ENCODE measurements at places on chromosomes 1 and 21.
A peak's percentile ranks its signal among the peaks of the same experiment; 100 is the strongest.

GRCh38 chr1:157774412-157774811, 2.5 kb downstream of the FCRL2 start:
- no peak for DNase-seq

DNA sequence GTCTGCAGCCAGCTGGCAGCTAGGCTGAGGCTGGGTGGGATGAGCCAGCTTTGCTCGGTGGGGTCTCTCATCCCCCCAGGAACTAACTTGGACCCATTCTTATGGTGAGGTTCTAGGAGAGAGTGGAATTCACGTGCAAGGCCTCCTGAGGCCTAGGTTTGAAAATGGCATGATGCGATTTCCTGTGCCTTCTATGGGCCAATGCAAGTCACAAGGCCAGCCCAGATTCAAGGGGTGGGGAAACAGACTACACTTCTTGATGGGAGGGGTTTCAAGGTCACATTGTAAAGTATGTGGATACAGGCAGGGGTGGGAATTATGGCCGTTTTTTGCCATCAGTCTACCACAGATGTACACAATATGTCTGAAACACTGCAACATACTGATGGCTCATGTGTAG, 48.3 kb downstream of the HTR6 start:
- no peak for DNase-seq

DNA sequence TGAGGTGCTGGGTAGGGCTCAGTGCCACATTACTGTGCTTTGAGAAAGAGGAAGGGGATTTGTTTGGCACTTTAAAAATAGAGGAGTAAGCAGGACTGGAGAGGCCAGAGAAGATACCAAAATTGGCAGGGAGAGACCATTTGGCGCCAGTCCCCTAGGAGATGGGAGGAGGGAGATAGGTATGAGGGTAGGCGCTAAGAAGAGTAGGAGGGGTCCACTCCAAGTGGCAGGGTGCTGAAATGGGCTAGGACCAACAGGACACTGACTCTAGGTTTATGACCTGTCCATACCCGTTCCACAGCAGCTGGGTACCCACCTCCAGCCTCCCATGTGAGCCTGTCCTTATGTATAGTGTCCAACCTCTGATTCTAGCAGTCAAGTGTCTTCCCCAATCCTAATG, 1.0 kb upstream of the CRTC2 start:
- peak; percentile 4 for DNase-seq

DNA sequence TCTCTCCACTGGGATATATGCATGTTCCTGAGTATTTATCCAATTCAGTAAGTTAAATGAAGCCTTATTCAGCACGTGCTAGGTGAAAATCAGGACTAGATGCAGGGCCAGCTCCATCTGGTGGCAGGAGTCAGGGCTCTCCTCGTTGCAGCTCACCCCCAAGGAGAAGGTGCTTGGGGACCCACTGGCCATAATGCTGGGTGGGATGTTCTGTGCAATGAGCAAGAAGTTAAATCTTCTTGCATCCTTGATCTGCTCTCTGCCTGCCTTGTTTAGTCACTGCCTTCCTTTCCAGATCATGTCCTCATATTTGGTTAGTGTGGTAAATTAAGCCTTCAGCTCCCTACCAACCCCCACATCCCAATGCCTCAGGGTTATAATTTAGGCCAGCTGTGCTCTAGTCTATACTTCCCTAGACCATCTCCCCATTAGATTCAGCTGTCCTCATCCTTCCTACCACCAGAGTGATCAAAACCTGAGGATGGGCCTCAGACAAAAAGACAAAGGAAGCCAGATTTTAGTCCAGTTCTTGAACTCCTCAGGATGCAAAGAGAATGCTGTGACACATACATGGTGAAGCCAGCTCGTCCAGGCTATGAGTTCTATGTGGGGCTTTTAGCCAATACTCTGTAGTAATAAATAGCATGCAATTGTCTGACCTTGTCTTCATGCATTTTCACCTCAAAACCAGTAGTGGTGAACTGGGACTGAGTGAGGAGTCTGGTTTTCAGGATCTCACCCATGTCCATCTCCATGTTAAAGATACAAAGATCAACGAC, 55.9 kb downstream of the SEC16B start:
- DNase-seq: peak; percentile 18

- DNase-seq: peak; percentile 22
These were observed 897 bp downstream of the ZYG11B start for GRCh38 chr1:52727114-52727586.

DNA sequence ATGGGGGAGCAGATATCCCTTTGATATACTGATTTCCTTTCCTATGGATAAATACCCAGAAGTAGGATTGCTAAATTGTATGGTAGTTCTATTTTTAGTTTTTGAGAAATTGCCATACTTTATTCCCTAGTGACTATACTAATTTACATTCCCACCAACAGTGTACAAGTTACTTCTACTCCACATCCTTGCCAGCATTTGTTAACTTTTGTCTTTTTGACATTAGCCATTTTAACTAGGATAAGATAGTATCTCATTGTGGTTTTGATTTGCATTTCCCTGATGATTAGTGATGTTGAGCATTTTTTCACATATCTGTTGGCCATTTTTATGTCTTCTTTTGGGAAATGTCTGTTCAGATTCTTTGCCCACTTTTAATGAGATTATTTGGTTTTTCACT, 620.6 kb upstream of the CAMK1G start:
- DNase-seq: no peak

DNA sequence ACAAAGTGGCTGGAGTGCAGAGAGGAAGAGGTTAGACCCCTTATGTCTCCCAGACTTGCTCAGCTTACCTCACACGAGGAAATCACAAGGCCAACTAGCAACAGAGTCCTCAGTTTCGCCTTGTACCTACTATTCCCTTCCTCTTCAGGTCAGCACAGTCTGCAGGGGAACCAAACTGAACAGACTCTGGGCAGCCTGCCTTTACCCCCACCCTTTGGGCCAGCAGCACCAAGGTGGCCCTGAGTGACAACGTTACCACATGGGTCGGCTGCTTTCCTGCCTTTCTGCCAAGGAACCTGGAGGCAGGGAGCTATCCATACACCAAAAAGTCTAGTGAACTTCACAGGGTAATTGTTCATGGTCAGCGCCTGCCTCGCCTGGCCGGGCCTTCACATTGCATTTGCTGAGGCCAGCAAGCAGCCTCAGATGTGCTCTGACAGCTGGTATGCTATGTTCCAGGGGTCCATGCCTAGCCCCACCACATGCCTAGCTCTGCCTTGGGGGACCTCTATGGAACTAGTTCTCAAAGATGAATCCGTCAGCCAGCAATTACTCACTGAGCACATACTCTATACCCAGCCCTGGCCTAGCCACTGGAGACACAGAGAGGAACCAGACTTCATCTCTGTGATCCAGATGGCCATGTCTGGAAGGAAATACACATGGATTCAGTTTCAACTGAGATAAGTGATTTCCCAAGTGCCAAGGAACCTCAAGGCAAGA, 69.6 kb downstream of the DMAP1 start:
- DNase-seq: no peak

DNA sequence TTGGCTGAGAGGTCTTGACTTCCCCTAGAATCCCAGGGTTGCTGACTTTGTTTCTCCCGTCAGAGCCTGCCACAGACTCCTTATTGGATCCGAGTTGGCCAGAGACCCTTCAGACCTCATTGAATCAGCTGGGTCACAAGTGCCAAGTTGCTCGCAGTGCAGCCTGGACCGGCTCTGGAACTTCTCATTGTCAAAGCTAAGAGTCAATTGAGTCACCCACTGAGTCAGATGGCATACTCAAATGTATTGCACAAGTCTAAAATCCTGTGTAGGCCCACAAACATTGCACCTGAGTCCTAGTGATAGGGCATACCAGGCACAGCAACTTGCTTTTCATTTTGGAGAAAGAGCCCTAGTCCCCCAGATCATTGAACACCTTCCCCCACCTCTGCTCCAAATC, 20.4 kb upstream of the SCAF4 start:
- DNase-seq: no peak

DNA sequence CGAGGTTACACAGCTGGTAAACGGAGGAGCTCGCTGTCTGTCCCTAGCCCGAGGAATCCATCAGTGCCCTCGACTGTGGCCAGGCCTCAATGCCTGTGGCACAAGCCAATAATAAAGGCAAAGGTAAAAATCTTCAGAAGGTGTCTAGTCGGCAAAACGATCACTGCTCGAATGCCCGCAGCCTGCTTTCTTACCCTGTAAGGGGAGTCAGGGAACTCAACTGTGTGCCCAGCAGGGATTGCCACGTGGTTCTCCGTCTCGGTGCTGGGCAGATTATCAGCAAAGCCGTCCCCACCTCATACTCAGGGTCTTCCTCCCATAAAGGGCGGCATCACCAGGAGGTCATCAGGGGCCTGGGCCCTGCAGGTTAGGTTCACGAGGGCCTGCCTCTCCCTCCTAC, 103.4 kb downstream of the PAX7 start:
- DNase-seq: no peak

DNA sequence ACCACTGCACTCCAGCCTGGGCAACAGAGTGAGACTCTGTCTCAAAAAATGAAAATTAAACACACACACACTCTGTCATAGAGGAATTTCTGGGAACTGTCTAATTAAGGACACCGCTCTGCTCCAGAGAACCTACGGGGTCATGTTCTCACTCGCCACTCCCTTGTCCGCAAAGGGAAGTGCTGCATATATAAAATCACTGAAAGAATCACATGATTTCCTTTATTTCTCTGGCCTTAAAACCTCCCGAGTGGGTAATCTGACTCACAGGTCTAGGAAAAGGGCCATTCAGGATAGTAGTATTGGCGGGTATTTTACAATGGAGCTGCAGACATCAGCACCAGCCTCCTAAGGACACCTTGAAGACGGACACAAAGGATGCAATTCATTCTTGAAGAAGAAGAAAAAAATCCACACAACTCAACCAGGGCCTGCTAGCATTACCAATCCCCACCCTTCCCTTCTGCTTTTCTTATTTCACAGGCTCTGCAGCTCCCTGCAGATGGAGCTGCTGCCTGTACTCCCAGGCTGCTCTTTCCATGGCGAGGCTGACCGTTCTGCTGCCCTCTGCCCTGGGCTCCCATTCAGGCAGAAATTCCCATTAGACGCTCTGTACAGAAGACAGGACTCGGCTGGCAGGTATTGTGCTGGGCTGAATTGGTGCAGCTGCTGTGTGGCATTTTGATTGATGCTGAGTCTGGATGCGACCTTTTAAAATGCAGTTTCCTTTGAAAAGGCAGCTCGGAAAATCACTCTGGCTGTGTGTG, 53.3 kb upstream of the FAM89A start:
- no peak for DNase-seq
